ENCODE measurements at places on chromosomes 13 and 19. TPM values are rescaled to one million over a fixed set of nuclear protein-coding genes. Genes with fewer than 3 reads are reported as not detected.

The TJP3 gene
- total RNA-seq, result not detected

The BRME1 gene
- total RNA-seq, result 1.5 TPM

The KLK5 gene
- 0.99 TPM for total RNA-seq

The ACP7 gene
- total RNA-seq, result 0.45 TPM

The ZNF681 gene
- 0.36 TPM for total RNA-seq

The PPM1N gene
- 0.99 TPM for total RNA-seq

The SLC10A2 gene
- total RNA-seq, result not detected

The RNF225 gene
- total RNA-seq, result not detected

The SULT2A1 gene
- total RNA-seq, result not detected

The TMEM150B gene
- not detected for total RNA-seq

The CGB3 gene
- total RNA-seq, result not detected

The ZNF260 gene
- total RNA-seq, result 9.0 TPM

The ZNF222 gene
- 7.9 TPM for total RNA-seq

The SCEL gene
- total RNA-seq, result not detected

The SHISA7 gene
- total RNA-seq, result not detected

The SHISA2 gene
- total RNA-seq, result 0.90 TPM

The MTMR6 gene
- total RNA-seq, result 29.9 TPM

The ATP8B3 gene
- total RNA-seq, result 3.3 TPM

The NLRP11 gene
- total RNA-seq, result not detected

The ZNF780A gene
- total RNA-seq, result 10.1 TPM

The GJB2 gene
- 0.18 TPM for total RNA-seq

The PLIN5 gene
- total RNA-seq, result not detected

The TMEM221 gene
- not detected for total RNA-seq

The CYP4F8 gene
- total RNA-seq, result not detected

The ZNF793 gene
- 0.27 TPM for total RNA-seq

The CFD gene
- total RNA-seq, result 25.8 TPM

The RNF17 gene
- not detected for total RNA-seq

The CLEC4G gene
- total RNA-seq, result not detected

The ZNF440 gene
- 6.6 TPM for total RNA-seq

The ACER1 gene
- not detected for total RNA-seq

The LYPD5 gene
- 1.1 TPM for total RNA-seq

The MEIOSIN gene
- not detected for total RNA-seq

The ADGRE3 gene
- total RNA-seq, result not detected

The SIGLECL1 gene
- total RNA-seq, result not detected

Data from fibroblast of the aortic adventitia (primary cell).